ENCODE measurements at places on chromosomes 6 and 20. TPM values are rescaled to one million over a fixed set of nuclear protein-coding genes. Genes with fewer than 3 reads are reported as not detected.

GRCh38 chr6:150560004-150560883 is 39.4 kb upstream of the PLEKHG1 start:
- no peak for DNase-seq

- DNase-seq = no peak
These were observed 72.7 kb downstream of the NFATC2 start for GRCh38 chr20:51469578-51470498.

- no peak for DNase-seq
These were observed 213.0 kb upstream of the SUPT3H start for GRCh38 chr6:45590696-45591184.

- no peak for DNase-seq
These were observed 9.5 kb downstream of the FAM120B start for GRCh38 chr6:170316071-170316470.

- DNase-seq = no peak
These were observed 81.3 kb downstream of the C6orf52 start for GRCh38 chr6:10613077-10613476.

GRCh38 chr6:28655164-28655563 is 129.5 kb downstream of the GPX5 start:
- DNase-seq = no peak

DNA sequence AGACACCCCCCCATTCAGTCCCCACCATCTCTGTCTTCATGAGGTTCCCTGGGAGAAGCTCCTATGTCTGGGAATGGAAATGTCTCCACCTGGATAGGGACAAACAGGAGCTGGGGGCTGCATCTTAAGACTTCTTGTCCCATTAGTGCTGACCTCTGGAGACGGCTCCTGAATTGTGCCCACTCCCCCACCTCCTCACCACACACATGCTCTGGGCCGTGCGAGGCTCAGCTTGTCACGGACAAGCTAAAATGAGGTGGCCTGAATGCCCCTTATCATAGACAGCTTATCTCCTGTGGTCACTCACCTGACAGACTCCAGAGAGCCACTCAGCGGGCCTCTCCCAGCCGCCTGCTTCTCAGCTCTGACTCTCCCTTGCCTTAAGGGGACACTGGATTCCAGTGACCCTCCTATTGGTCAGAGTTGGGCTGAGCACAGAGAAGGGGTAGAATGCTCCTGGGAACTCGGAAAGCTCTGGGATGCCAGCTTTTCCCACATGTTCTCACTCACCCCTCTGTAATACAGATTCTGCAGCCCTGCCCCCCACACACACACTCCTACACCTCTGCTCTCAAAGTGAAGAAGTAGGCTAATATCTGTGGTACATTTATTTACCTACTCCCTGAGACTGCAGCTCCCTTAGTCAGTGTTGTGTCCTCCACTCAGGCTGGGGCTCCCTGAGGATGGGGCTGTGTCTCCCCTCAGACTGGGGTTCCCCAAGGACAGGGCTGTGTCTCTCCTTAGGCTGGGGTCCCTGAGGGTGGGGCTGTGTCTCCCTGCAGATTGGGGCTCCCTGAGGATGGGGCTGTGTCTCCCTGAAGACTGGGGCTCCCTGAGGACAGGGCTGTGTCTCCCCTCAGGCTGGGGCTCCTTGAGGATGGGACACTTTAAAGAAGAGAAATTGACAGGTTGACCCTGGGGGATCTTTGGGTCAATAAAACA is 167.5 kb downstream of the VEGFA start:
- no peak for DNase-seq

DNA sequence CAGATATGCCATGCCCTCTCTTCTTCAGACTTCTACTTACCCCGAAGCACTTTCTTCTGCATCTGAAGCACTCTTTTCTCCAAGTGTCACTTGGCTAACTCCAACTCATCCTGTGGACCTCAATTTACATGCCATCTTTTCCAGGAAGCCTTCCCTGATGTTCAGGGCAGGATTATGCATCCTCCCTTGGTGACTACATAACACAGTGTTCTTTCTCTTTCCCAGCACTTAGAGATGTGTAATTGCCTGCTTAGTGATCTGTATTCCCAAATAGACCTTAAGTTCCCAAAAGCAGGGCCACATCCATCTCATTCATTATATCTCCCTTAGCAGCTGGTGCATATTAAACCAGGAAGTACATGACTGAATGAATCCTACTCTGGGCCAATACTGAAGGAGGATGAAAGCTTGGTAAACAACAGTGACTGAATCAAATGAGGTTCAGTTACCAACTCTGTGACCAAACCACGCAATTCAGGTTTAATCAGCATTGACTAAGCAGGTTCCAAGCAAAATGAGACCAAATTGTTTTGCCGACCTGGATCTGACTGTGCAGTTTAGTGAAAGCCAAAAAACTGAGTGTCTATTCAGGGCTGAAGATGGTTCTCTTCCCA is 121.4 kb upstream of the TCF21 start:
- DNase-seq = no peak

GRCh38 chr6:169487579-169488436 is 214.0 kb downstream of the WDR27 start:
- no peak for DNase-seq

DNA sequence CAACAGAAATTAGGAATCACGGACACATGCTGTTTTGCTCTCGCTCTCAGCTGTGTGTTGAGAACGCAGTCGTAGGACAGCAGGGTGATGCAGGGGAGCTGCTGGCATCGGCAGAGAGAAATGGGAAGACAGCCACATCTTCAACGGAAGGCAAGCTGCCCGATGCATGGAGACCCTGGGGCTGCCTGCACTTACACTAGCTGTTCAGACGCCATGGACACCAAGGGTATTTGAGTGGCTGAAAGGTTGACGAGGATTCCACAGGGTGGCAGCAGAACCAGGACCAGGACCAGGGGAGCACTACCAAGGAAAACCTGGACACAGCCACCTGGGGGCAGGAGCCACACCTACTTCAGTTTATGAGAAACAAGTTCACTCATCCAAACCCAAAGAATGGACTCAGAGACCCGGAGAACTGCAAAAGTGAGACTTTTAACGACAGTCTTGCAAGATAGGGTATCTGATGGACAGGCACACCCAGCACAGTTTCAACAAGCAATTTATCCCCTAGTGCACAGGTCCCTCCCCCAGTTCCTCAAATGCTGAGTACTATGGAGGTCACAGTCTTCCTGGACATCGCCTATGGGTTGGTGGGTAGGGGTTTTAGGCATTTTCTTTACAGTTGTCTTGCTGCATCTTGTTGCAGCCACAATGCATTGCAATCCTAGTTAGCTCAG is 56.3 kb upstream of the ENTPD6 start:
- DNase-seq = no peak

DNA sequence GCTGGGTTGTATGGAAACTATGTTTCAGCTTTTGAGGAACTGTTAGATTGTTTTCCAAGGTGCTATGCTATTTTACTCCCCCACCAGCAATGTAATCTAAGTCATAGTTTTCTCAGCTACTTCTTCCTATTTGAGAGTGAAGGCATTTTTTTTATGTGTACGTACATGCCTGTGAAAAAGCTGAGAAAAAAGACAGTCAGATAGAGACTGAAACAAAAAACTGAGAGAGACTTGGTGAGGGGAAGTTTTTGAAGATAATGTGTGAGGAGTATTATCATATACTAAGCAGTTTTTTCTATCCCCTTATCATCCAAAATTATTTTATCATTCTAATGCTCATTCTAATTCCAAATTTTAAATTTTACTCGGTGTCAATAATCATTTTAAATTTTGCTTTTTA is 780.0 kb downstream of the BCKDHB start:
- DNase-seq = no peak

GRCh38 chr20:8423482-8423881 is 291.4 kb downstream of the PLCB1 start:
- no peak for DNase-seq

DNA sequence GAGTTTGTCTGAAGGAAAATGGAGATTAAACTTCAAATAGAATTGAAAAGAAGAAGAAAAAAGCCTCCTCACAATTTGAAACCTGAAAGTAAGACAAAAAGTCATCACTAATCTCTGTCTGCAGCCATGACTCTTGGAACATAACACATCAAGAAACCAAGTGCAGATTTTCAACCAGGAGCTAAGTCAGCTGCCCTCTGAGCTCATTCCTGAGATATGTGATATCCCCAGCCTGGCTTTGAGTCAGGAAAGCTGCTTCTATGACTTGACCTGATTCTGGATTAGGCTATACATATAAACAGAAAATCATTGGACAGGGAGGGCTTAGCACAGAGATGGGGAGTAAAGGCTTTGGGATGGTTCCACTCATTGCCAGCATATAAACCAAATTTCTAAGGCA is 891.4 kb downstream of the TFAP2A start:
- no peak for DNase-seq

- no peak for DNase-seq
These were observed 142.2 kb downstream of the MOXD1 start for GRCh38 chr6:132259070-132259469.

DNA sequence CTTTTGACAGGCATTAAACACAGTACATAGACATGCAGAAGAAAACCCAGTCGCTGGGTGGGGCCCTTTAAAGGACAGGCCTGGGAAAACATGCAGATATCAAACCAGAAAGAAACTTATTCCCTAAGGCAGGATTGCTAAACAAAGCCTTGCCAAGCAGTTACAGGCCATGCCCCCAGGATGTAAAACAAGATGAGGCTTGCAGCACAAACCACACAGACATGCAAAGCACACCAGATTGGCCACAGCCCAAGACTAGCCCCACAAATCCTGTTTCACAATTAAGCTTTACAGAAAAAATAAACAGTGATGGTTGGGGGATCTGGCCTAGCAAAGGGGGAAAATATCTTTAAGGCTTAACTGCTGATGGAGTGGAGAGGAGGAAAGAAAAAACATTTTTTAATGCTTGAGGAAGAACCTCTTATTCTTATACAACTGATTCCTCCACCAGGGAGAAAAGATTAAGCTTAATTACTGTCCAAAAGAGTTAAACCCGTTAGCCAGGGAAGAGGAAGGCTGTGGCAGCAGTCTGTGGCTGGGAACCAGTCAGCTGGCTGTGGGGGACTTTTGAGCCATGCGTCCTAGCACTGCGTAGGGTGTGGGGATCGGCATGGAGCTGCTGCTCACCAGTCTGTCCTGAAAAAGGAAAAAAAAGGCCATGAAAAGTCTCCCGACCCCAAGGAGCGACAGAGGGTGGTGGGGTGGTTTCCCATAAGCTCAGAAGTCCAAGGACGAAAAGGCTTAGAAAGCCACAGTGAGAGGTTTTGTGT is 28.4 kb downstream of the COL19A1 start:
- no peak for DNase-seq

Gene MUCL3
- 0.13 TPM for total RNA-seq

Gene IMPG1
- total RNA-seq = not detected

Gene DUSP22
- total RNA-seq = 60.7 TPM

Gene NKAPL
- total RNA-seq = 1.2 TPM

Gene GUCA1A
- not detected for total RNA-seq

Gene TGM2
- 611 TPM for total RNA-seq

Gene HLA-DRA
- total RNA-seq = 607 TPM

Gene PSORS1C2
- total RNA-seq = not detected
